CD8-positive, alpha-beta T cell (primary cell): ENCODE measurements at places on chromosomes 16 and 17. TPM values are rescaled to one million over a fixed set of nuclear protein-coding genes. Genes with fewer than 3 reads are reported as not detected.
A peak's percentile ranks its signal among the peaks of the same experiment; 100 is the strongest.

DNA sequence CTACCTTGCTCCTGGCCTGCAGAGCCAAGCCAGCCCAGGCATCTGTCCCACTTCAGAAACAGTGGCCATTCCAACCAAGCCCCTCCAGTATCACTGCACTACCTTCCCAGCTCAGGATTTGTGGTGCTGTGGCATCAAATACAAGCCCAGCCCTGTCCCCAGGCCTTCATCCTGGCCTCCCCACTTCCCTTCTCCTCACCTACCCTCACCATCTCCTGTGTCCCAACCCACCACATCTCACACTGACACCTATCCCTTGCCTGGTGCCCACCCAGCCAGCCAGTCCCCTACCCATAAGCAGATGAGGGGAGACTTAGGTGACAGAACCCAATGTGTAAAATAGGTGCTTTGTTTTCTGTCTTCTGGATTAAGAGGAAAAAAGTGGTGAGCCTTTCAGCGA lies 66.0 kb upstream of the CDH5 start:
- DNase-seq = no peak

- DNase-seq = peak; percentile 29
These were observed 4.7 kb upstream of the IGSF6 start for GRCh38 chr16:21656795-21657768.

- DNase-seq = no peak
These were observed 46.3 kb downstream of the ZCCHC14 start for GRCh38 chr16:87446479-87446878.

- no peak for DNase-seq
These were observed 5.4 kb upstream of the FSCN2 start for GRCh38 chr17:81522491-81523401.

- no peak for DNase-seq
These were observed 25.4 kb downstream of the BANP start for GRCh38 chr16:87976665-87977064.

- no peak for DNase-seq
These were observed 89.8 kb downstream of the SHISA6 start for GRCh38 chr17:11330826-11331225.

GRCh38 chr16:20676268-20676825 lies 21.1 kb downstream of the ACSM1 start:
- no peak for DNase-seq

The ARL5C gene
- total RNA-seq = not detected

The TUBG2 gene
- 10.6 TPM for total RNA-seq

The CHST4 gene
- not detected for total RNA-seq

The SECTM1 gene
- 0.44 TPM for total RNA-seq
